ENCODE measurements at places on chromosomes 11 and 22. TPM values are rescaled to one million over a fixed set of nuclear protein-coding genes. Genes with fewer than 3 reads are reported as not detected.

DNA sequence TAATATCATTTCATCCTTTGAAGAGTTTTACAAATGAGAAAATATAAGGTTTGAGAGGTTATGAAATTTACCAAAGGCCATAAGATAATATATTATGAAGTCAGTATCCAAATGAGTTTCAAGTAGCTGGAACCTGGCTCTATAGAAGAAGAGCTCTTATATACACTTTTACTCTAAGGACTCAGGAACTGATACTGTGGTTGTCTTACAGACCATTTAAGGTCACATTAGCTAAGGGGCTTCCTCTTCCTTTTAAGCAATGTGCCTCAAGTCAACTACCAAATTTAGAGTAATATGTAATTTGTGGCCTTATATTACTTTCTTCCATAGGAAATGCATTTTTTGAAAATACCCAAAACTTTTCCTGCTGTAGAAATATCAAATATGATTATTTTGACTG, 369.3 kb downstream of the DLG2 start:
- no peak overlapping the region for H3K4me3 ChIP-seq
- H3K27ac ChIP-seq: no peak overlapping the region
- H3K36me3 ChIP-seq: no peaks in the 10 kb centered on the region

GRCh38 chr22:46350646-46351045, 15.1 kb downstream of the TRMU start:
- no peaks in the 10 kb centered on the region for H3K4me1 ChIP-seq
- no peak overlapping the region for H3K4me3 ChIP-seq
- no peak for DNase-seq
- peaks cover 58% of the 10 kb centered on the region for H3K36me3 ChIP-seq
- H3K27me3 ChIP-seq: no peaks in the 10 kb centered on the region

Gene C11orf21
- 43.2 TPM for total RNA-seq

DNA sequence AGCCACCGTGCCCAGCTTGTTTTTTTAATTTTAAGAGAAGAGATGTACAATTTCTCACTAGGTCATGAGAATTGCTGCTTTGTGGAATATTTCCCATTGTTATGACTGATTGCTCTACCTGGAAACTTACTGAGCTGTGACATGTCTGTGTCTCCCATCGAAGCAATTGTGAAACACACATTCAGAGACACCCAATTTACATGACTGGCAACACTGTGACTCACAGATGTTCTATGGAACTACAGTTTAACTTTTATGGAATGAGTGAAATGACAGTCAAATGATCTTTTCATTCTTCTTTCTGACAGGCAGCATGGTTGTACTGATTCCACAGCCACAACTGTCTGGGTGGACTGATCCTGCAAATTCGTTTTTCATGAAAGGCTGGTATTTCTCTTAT, 32.3 kb downstream of the ELF5 start:
- no peaks in the 10 kb centered on the region for H3K4me1 ChIP-seq
- no peaks in the 10 kb centered on the region for H3K36me3 ChIP-seq

- no peaks in the 10 kb centered on the region for H3K36me3 ChIP-seq
- no peaks in the 10 kb centered on the region for H3K4me1 ChIP-seq
- no peak overlapping the region for H3K4me3 ChIP-seq
- no peak for DNase-seq
- H3K27me3 ChIP-seq: peaks cover 5% of the 10 kb centered on the region
- no peak overlapping the region for H3K27ac ChIP-seq
Measured at GRCh38 chr11:126658306-126659056, 303.0 kb downstream of the ST3GAL4 start.

- no peaks in the 10 kb centered on the region for H3K27me3 ChIP-seq
- DNase-seq: no peak
- H3K4me1 ChIP-seq: no peaks in the 10 kb centered on the region
- H3K4me3 ChIP-seq: no peak overlapping the region
Measured at GRCh38 chr11:40274017-40274416, 1185.4 kb downstream of the LRRC4C start.

GRCh38 chr22:19615001-19615461, 90.8 kb upstream of the CLDN5 start:
- H3K27me3 ChIP-seq: no peaks in the 10 kb centered on the region
- H3K36me3 ChIP-seq: no peaks in the 10 kb centered on the region
- no peak overlapping the region for H3K4me3 ChIP-seq
- no peak overlapping the region for H3K27ac ChIP-seq

DNA sequence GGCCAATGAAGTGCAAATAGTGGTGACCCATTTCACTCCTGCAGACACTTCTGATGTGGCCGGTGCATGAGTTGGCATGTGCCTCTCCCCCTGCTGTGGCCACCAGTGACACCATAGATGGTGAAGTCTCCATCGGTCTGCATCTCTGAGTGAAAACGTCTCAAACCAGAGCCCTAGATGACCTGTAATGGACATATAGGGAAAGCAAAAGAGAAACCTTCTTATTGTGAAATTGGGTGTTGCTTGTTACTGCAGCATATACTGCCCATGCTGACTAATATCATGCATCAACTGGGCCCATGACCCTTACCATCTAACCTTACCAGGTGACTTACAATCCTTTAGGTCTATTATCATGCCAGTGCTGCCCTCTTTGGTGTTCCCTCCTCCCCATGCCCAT, 11.7 kb upstream of the VPS37C start:
- H3K4me3 ChIP-seq: no peak overlapping the region
- H3K27me3 ChIP-seq: peaks cover 14% of the 10 kb centered on the region
- H3K4me1 ChIP-seq: peaks cover 20% of the 10 kb centered on the region
- peaks cover 1% of the 10 kb centered on the region for H3K36me3 ChIP-seq
- no peak for DNase-seq

DNA sequence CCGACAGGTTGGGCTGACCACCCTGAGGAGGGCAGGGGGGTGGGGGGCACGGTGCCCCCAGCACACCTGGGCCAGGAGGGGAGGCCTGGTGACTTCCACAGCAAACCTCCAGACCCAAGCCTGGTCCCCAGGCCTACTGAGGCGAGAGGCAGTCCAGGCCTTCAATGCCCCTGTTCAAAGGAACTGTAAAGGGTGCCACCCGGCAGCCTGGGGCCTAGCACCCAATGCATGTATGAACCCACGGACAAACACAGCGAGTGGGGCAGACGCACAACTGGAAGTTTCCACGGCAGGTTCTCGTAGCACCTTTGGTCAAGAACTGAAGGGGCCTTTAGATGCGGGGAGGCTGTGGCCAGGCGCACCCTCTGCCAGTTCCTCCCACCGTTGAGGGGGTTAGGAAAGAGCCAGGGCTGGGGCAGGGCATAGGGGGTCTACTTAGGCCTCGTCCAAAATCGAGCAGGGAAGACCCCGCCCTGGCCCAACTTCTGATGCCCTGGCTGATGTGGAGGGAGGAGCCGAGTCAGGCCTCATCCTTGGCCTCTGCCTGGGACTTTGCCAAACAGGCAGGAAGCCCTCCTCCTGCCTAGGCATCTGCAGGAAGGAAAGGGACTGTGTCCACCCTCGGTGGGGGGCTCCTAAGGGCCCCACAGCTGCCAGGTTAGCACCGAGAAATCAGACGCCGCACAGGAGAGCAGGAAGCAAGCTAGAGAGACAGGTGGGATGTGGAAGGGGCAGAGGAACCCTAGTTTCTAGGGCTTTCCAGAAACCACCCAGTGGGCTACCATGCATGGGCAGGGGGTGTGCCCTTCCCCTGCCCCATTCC, 6.6 kb downstream of the CBX6 start:
- no peak for DNase-seq
- H3K4me3 ChIP-seq: no peak overlapping the region
- H3K27me3 ChIP-seq: no peaks in the 10 kb centered on the region
- peaks cover 21% of the 10 kb centered on the region for H3K36me3 ChIP-seq

GRCh38 chr11:117465236-117465997, 137.8 kb downstream of the CEP164 start:
- no peaks in the 10 kb centered on the region for H3K4me1 ChIP-seq
- no peak for DNase-seq
- H3K36me3 ChIP-seq: no peaks in the 10 kb centered on the region
- no peaks in the 10 kb centered on the region for H3K27me3 ChIP-seq
- H3K27ac ChIP-seq: no peak overlapping the region

GRCh38 chr11:63504933-63505586, 824 bp upstream of the LGALS12 start:
- peaks cover 8% of the 10 kb centered on the region for H3K36me3 ChIP-seq
- DNase-seq: no peak
- H3K4me3 ChIP-seq: no peak overlapping the region
- no peak overlapping the region for H3K27ac ChIP-seq
- peaks cover 27% of the 10 kb centered on the region for H3K4me1 ChIP-seq
- no peaks in the 10 kb centered on the region for H3K27me3 ChIP-seq

Gene CRYBA4
- total RNA-seq: not detected

DNA sequence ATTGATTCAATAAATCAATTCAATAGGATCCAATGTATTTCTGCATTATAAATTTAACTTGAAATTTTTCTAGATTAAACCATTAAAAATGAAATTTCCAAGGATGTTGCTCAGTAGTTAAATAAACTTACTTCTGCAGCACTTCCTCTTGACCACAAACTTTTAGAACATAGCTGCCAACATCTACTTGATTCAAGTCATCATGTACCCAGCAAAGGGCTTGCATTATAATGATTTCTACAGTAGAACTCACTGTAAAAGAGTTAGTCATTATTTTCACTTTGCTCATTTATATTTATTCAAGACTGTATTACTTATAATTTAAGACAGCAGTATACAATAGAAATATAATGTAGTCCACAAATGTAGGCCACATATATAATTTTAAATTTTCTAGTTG, 59.2 kb downstream of the PIK3C2A start:
- H3K4me1 ChIP-seq: no peaks in the 10 kb centered on the region
- H3K4me3 ChIP-seq: no peak overlapping the region

Measured in activated CD8-positive, alpha-beta T cell treated with anti-CD3 and anti-CD28 coated beads, Interleukin-2, amount 10 ng/mL, durations not matched to agents 7 days and 5 days (primary cell).